ENCODE measurements at places on chromosomes 5 and 9. TPM values are rescaled to one million over a fixed set of nuclear protein-coding genes. Genes with fewer than 3 reads are reported as not detected.

- DNase-seq = no peak
Measured at GRCh38 chr5:41649659-41650058, 139.3 kb upstream of the PLCXD3 start.

- DNase-seq = no peak
Measured at GRCh38 chr5:128422612-128423011, 115.4 kb downstream of the FBN2 start.

The DNAI1 gene
- total RNA-seq = not detected

The NMRK1 gene
- total RNA-seq = 15.5 TPM

GRCh38 chr5:69450116-69450515 is 35.2 kb downstream of the MARVELD2 start:
- DNase-seq = no peak

The AJM1 gene
- total RNA-seq = 2.9 TPM

DNA sequence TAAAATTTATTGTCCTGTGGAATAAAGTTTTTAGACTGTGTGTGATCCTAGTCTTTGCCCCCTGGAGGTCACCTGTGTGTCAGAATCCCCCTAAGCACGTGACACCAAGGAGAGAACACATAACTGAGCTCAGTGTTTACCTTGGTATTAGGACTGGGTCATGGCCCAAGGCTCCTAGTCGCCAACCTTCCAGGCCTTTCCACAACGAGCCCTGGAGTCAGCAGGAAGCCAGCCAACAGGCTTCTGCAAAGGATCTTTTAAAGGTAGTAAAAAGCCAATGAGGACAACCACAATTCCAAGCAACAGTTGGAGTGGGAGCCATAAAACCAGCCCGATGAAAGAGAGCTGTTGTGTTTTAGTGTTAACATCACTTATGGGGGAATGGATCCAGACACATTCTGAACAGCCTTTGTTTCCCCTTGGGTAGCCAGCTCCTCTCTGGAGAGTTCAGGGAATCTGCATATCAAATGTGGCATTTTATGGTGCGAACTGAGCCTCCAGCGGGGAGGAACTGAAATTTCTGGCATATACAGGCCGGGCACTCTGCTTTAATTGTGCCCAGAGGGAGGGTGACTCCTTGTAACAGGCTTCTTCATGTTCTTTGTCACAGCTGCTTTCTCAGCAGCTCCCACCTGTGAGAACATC is 239.9 kb downstream of the FSTL4 start:
- no peak for DNase-seq
